ENCODE measurements at places on chromosomes 13 and 19. TPM values are rescaled to one million over a fixed set of nuclear protein-coding genes. Genes with fewer than 3 reads are reported as not detected.

The C3 gene
- total RNA-seq, result not detected

The ZNF112 gene
- total RNA-seq, result 14.8 TPM

The DMKN gene
- not detected for total RNA-seq

The RFPL4AL1 gene
- not detected for total RNA-seq

The CEBPA gene
- total RNA-seq, result 1.7 TPM
